Activated CD8-positive, alpha-beta memory T cell treated with anti-CD3 and anti-CD28 coated beads, Interleukin-2, amount 10 ng/mL, durations not matched to agents 7 days and 5 days (primary cell): ENCODE measurements at places on chromosomes 5 and 9. TPM values are rescaled to one million over a fixed set of nuclear protein-coding genes. Genes with fewer than 3 reads are reported as not detected.

AIF1L gene
- 0.12 TPM for total RNA-seq

ZNF474 gene
- total RNA-seq = not detected

PTCD2 gene
- 10.6 TPM for total RNA-seq

DNA sequence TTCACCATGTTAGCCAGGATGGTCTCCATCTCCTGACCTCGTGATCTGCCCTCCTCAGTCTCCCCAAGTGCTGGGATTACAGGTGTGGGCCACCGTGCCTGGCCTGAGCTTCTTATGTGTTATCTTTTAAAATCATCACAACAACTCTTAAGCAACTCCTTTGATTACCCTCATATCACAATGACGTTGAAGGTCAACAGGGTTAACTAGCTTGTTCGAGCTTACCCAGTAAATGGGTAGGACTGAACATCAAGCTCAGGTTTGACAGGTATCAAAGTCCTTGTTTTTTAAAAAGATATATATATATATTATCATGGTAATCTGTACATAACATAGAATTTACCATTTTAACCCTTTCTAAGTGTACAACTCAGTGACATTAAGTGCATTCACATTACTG lies 3.1 kb downstream of the GRXCR2 start:
- no peak for DNase-seq

TRPM6 gene
- total RNA-seq = not detected

DNA sequence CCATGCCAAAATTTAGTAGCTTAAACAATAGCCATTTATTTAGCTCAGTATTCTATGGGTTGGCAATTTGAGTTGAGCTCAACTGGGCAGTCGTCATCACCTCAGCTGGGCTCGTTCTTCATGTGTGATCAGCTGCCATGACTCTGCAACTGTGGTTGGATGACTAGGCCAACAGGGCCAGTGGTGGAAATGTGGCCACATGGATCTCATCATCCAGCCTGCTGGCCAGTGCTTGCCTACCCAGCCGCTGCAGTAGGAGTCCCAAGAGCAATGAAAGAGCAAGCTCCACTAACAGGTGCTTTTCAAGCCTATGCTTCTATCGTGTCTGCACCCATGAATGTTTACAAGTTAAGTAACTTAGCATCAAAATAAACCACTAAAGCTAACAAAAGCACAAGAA lies 158.0 kb downstream of the ATPSCKMT start:
- DNase-seq = no peak

DNA sequence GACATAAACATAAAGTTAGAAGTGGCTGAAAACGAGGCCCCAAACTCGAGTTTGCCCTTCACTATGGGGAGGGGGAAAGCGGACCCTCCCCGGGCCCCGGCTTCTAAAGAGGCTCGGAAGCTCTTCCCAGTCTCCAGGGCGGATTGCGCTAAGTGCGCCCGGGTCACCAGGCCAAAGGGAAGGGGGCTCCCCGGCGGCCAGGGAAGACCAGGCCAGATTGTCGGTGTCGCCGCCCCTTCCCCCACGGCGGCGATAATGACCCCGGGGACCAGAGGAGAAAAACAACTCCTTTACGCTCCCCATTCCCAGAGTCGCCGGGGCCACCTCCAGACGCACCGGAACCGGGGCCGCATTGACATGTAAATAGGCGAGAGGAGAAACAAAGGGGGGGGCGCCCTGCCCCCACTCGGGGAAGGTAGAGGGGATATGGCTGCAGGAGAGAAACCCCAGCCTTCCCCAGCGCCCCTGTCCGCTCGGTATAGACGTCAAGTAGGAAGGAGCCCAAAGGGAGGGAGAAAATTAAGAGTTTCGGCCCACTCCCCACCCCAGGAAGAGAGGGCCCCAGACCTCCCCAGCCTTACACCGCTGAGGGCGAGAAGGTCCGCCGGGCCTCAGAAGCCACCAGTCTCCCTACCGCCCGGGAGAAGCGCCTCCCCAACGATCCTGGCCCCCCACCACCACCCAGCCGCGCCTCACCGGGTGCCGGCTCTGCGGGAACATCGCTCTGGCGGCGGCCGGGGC lies 1.7 kb downstream of the TLE1 start:
- no peak for DNase-seq

DNA sequence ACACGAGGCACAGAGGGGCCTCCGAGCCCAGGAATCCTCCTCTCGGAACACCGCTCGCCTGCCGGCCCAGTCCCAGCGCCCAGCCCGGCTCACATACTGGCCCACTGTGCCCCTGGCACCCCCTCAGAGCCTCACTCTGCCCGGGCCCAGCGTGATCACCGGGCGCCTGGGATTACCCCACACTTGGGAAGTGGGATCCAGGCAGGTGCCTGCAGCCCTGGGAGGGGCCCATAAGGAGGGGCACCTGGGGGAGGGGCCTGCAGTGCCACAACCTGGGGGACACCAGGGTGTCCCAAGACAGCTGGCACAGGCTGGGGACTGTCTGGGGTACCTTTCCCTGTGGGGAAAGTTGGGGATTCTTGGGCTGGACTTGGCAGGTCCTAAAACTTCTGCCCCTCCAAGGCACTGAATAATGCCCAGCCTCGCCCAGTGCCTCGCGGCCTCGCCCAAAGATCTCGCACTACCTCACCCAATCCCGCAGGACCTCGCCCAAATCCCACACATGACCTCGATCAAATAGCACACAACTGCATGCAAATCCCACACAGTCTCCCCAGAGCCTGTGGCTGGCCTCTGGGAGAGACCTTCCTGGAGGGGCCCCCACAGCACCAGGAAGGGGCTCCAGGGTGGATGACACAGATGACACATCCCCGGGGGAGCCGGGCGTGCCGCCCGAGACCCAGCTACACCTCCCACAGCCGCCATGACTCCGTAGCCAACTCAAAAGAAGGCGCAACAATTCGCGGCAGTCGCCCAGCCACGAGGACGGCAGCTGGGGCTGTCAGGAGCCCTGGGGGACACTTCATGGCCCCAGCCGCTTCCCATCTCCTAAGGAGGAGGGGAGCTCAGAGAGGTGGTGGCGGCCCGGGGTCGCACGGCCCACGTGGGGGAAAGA lies 13.7 kb downstream of the NOTCH1 start:
- DNase-seq = no peak

PTRH1 gene
- total RNA-seq = 12.5 TPM

DNA sequence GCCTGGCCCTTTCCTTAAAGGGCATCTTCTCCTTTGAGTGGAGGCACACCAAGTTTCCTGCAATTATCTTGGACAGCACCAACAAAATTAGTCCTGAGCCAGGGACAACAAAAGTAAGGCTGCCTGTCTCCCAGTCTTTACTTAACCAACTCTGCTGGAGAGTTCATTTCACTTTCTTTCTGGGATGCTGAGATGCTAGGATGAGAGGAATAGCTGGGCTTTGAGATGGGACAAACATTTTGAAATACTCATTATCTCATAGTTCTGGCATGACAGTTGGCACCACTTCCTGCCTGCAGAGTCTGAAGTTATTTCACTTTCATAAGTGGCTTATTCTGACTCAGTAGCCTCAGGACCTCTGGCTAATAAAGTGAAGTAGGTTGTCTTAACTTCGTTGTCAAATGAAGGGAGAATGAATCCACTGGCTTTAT lies 157.0 kb downstream of the C9orf152 start:
- DNase-seq = peak; percentile 60

PCDHGA12 gene
- 0.07 TPM for total RNA-seq

DNA sequence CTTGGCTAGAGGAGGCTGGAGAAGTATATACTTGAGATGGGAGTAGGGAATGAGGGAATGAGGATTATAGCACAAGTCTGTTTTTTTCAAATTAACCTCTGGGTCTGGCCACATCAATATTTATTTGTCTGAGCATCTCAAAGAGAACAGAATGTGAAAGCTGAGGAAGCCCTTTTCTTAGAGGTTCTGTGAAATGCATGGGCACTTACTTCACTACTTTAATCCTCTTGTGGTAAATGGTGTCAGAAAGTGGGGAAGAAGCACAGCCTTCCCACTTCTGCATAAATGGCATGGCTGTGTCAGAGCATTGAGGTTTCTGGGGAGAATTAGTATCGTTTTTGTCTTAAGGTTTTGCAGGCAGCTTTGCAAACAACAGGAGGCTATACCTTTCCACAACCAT lies 48.6 kb downstream of the SPATA31D1 start:
- no peak for DNase-seq

DNA sequence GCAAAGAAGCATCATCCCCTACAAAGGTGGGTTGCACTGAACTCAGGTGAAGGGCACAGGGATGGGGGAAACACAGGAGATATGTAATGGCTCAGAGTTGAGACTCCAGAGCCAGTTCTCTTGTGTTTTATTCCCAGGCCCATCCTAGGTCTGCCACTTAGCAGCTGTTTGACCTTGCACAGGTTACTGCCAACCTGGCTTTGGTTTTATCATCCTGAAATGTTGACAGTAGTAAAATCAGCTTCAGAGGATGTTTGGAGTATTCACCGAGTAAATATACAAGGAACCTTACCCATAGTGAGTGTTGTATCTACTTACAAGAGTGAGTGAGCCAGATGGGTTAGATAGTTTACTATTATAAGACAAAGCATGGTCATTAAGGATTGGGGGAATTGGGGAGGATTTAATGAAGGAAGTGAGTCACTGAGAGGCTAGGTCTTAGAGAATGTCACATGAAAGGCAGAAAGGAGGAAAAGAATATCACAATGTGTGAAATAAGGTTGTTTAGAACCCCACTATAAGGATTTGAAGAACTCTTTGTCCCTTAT lies 141.3 kb downstream of the MAN2A1 start:
- no peak for DNase-seq

DNA sequence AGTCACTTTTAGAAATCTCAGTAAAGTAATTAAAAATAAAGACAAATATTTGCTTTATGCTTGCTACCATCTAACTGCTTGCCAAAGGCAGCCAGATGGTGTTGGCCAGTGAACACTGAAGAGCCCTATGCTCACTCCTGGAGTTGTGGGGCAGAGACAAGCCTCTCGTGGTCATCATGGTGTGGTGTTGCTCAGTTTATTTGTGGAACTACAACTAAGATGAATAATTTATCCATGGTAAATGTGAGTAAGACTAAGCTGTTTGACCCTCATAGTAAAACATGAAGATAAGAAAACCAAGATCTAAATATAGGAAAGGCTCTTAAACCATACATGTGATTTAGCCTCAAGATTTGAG lies 100.7 kb downstream of the PDE8B start:
- no peak for DNase-seq

DNA sequence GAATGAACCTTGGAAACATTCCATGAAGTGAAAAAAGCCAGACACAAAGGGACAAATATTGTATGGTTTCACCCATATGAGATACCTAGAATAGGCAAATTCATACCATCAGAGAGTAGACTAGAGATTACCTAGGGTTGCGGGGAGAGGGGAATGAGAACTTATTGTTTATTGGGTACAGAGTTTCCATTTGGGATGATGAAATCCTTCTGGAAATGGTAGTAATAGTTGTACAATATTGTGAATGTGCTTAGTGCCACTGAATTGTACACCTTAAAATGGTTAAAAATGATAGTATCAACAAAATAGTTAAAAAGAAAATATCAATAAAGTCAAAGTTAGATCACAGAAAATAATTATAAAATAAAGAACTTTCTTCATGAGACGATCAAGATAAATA lies 25.5 kb downstream of the CATSPER3 start:
- no peak for DNase-seq

DNA sequence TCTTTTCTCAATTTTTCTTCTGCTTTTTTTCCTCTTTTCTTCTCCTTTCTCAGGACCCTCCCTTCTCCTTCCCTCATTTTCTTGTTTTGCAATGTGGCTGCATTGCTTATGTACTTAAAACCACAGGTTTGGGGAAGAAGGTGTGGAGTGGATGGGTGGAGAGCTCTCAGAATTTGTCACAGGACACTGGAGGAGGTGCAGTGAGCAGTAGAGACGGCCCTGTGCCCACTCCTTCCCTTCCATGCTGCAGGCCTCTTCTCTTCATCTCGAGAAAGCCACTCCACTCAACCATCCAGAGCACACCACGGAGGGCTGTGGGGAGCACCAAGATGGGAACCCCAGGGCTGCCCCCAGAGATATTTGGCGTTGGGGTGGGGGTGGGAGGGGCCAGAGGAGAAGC lies 92.3 kb downstream of the FSTL4 start:
- no peak for DNase-seq

DNA sequence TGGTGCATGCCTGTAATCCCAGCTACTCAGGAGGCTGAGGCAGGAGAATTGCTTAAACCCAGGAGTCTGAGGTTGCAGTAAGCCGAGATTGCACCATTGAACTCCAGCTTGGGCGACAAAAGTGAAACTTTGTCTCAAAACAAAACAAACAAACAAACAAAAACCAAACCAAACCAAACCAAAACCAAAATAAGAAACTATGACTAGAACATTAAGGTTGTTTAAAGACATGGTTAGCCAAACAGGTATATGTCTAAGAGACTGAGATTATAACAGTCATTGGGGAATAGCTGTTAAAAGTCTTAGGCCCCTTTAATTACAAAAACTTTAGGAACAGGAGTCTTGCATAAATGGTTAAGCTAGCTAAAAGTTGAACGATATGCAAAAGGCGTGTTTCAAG lies 63.6 kb downstream of the PRDM9 start:
- no peak for DNase-seq

DNA sequence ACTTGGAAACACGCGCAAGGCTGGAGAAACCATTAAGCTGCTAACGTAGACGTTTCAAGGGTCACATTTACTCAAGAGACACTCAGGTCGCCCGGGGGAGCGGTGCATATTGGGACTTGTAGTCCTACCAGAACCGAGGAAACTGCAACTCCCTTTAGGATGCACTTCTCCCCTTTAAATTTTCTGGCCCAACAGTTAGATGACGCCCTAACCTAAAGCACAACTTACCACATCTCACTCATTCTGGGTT lies 384 bp upstream of the DMXL1 start:
- no peak for DNase-seq

DNA sequence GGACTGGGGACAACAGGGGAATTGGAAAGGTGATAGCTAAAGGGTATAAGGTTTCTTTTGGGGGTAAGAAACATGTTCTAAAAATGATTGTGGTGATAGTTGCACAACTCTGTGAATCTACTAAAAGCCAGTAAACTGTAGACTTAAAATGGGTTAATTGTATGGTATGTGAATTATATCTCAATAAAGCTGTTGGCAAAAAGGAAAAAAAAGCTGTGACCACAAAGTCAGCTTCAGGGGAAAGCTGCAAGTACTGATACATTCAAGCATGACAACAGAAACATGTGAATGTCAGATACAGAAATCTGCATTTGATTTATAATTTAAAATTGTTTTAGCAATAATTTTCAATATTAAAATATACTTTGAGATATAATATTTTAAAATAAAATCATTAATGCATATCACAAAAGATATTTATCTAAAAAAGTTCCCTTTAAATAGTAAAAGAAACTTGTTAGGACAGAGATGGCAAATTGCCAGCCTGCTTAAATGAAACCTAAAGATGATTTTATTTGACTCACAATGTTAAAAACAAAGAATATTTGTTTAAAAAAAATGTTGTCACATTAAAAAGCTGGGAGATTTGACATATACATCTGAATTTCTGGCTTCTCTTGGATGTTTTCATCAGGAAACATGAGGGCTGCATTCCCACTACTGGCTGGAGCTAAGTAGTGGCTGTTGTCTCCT lies 66.0 kb downstream of the TBCA start:
- DNase-seq = no peak

- no peak for DNase-seq
Measured at GRCh38 chr9:106419829-106420228, 443.1 kb upstream of the ZNF462 start.

TDRD7 gene
- 10.3 TPM for total RNA-seq
